ENCODE measurements at places on chromosomes 16 and 17.

DNA sequence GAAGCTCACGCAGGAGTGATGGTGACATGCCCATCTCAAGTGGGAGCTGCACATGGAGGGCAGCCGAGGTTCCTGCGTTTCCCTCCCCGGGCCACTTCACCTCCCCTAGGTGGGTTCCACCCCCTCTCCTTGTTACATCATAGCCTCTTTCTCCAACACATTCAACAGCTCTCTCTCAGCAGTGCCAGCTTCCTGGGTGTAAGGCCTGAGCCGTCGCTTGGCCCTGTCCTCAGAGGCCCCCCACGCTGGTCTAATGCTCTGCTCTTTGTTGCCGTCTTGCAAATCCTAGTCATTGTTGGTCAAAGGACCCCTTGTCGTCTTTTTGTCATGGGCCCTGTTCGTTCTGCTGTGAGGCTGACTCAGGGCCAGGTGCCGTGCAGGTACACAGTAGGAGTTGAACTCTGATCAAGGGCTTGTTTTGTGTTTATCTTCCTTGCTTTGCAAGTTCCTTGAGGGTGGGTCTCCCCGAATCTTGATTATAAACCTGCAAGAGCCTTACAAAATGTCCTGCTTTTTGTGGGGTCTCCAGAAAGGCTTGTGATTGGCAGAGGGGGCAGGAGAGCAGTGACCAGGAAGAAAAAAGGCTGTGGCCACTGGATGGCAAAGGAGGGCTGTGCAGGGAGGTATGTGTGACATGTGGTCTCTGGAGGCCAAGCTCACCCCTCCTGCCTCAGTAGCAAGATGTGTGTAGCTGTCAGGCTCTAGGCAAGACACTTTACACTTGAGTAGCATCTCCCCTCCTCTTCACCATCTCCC, 136.6 kb downstream of the CCDC182 start:
- DNase-seq: no peak

DNA sequence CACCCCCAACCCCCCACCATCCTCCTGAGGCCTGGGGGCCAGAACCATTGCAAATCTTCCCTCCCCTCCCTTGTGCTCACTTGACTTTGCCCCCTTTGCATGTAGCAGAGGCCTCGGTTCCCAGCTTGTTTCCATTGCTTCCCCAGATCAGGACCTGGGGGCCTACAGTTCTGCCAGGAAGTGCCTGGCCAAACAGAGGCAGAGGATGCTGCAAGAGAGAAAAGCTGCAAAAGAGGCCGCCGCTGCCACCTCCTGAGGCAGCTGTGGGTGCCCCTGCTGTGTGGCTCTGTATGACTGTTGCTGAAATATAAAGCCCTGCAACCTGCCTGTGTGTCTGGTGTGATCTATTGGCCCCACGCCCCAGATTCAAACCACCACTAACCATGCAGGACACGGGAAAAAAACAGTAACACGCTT, 2.3 kb downstream of the NDUFB10 start:
- no peak for DNase-seq

GRCh38 chr17:44108440-44109311, 14.8 kb downstream of the HDAC5 start:
- peak; percentile 97 for DNase-seq

DNA sequence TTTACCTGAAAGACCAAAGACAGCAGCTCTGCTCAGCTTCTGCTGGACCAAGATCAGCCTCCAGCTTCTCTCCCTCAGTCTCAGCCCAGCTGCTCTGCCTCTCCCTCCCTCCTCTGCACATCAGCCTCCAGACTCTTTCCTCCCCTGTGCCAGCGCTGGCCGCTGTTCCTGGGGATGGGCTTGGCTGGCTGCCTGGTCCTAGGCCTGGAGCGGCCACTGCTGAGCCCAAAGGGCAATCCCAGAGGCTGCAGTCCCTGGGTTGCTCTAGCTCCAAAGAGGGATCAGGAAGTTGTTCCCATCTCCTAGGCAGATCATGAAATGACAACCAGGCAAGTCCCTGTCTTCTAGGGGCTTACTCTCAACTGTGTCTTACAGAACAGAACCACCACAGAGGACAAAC, 31.3 kb downstream of the DCUN1D3 start:
- DNase-seq: no peak

DNA sequence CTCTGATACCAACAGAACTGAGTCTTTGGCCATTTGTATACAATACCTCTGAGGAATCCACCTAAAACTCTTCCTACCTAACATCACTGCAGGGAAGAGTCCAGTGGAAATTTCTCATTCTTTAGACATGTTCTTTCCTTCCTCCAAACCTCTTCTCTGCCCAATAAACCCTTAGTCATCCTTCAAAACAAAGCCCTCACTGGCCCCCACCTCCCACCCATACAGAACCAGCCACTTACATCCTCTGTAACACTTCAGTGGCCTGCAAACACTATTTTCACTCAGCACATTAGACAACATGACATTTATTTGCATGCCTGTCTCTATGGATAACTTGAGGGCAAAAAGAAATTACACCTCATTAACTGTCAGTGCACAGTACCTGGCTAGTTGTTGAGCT, 200.3 kb upstream of the NOG start:
- DNase-seq: no peak

Data from adipocyte (in vitro differentiated cells).